ENCODE measurements at places on chromosomes 7 and 10.
A peak's percentile ranks its signal among the peaks of the same experiment; 100 is the strongest.

DNA sequence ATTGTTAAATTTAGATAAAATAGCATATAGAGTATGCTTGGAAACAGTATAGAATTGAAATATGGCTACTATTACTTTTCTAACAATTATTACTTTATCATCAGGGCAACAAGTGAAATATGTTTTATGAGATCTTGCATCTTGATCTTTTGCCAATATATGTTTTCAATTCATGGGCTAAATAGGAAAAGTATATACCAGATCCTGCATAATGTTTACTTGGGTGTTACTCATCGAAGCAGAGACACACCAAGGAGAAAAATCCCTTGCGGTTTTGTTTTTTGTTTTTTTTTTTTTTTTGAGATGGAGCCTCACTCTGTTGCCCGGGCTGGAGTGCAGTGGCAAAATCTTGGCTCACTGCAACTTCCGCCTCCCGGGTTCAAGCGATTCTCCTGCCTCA, 541.4 kb downstream of the SUGCT start:
- no peaks in the 10 kb centered on the region for H3K4me1 ChIP-seq
- H3K4me3 ChIP-seq: no peak overlapping the region
- no peak overlapping the region for H3K27ac ChIP-seq
- no peaks in the 10 kb centered on the region for H3K36me3 ChIP-seq
- no peaks in the 10 kb centered on the region for H3K27me3 ChIP-seq
- DNase-seq: no peak

DNA sequence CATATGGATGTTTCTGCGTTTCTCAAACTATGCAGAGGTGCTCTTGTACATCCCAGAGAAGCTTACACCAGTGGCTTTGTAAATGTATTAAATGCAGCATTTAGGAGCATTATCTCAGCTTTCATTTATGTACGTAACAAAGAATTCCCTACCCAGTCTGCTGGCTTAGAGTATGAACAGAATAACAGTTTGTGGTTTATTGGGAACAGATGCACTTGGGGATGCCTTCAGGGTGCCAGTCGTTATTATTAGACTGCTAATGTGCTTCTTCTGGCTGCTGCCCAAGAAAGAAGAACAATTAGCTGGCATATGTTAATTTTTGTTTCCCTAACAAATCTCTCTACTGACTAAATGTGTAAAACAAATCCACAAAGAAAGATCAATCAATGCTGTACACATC, 241.9 kb downstream of the FOXP2 start:
- no peaks in the 10 kb centered on the region for H3K27me3 ChIP-seq
- no peak for DNase-seq
- H3K36me3 ChIP-seq: no peaks in the 10 kb centered on the region
- H3K4me3 ChIP-seq: no peak overlapping the region
- H3K4me1 ChIP-seq: no peaks in the 10 kb centered on the region
- H3K27ac ChIP-seq: no peak overlapping the region

DNA sequence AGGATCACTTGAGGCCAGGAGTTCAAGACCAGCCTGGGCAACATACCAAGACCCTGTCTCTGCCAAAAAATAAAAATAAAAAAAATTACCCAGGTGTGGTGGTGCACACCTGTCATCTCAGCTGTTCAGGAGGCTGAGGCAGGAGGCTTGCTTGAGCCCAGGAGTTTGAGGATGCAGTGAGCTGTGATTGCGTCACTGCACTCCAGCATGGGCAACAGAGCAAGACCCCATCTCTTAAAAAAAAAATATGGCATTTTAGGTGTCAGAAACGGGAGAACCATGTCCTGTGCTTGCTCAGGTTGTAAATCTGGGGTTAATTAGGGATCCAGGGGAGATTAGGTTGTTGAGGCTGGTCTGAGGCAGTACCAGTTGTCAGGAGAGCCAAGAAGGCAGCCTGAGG, 64.9 kb downstream of the GTF2IRD1 start:
- DNase-seq: no peak
- H3K4me3 ChIP-seq: no peak overlapping the region
- no peak overlapping the region for H3K27ac ChIP-seq

GRCh38 chr10:118595064-118595420, 406 bp downstream of the PRLHR start:
- no peak overlapping the region for H3K27ac ChIP-seq
- no peak overlapping the region for H3K4me3 ChIP-seq
- DNase-seq: no peak
- H3K36me3 ChIP-seq: no peaks in the 10 kb centered on the region
- H3K4me1 ChIP-seq: no peaks in the 10 kb centered on the region
- peaks cover 75% of the 10 kb centered on the region for H3K27me3 ChIP-seq

GRCh38 chr10:60140651-60141632, 234.6 kb upstream of the CCDC6 start:
- H3K36me3 ChIP-seq: no peaks in the 10 kb centered on the region
- H3K4me1 ChIP-seq: peaks cover 25% of the 10 kb centered on the region
- peak overlapping the region; percentile 7 for H3K27ac ChIP-seq
- H3K27me3 ChIP-seq: no peaks in the 10 kb centered on the region

DNA sequence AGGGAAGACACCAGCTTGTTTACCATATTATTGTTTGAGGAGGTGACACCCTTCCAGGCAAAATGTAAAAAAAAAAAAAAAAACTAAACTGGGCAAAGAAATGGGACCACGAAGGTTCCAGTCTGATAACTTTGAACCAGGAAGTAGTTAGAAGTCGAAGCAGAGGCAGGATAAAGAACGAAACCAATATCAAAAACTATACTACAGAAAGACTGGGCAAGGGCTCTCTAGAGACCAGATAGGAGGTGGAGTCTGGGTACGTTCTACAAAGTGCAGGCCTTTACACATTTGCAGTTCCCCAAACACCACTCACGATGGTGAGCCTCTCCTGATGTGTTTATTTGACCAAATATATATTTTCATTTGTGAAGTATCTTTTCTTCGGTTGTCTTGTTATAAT, 125.7 kb upstream of the CDK1 start:
- H3K36me3 ChIP-seq: no peaks in the 10 kb centered on the region
- no peaks in the 10 kb centered on the region for H3K4me1 ChIP-seq
- H3K4me3 ChIP-seq: no peak overlapping the region
- no peak overlapping the region for H3K27ac ChIP-seq
- no peak for DNase-seq

DNA sequence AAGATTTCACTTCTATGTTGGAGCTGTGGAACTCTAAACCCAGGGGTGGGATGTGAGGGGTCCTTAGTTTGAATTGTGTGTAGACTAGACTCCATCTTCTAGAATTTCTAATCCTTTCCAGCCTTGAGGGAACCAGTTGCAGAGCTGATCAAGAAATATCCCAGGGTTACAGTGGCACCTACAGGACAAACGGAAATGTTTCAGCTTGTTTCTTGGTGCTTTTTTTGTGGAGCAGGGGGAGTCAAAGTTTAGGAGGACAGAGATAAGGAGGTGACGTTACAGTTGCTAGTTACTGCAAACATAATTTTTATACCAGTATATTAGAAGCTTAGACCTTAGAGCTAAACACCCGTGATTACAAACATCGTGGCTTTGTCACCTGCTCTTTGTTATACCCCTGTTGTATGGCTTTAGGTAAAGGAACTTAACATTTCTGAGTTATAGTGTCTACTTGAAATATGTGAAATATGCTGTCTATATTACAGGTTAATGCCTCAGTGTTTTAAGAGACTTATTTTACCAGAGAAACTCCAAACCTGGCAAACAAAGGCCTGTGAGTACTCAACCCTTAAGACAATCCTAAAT, 84.5 kb upstream of the DYNC1I1 start:
- no peak overlapping the region for H3K27ac ChIP-seq
- H3K4me3 ChIP-seq: no peak overlapping the region
- DNase-seq: no peak
- peaks cover 1% of the 10 kb centered on the region for H3K27me3 ChIP-seq
- H3K36me3 ChIP-seq: no peaks in the 10 kb centered on the region
- no peaks in the 10 kb centered on the region for H3K4me1 ChIP-seq

DNA sequence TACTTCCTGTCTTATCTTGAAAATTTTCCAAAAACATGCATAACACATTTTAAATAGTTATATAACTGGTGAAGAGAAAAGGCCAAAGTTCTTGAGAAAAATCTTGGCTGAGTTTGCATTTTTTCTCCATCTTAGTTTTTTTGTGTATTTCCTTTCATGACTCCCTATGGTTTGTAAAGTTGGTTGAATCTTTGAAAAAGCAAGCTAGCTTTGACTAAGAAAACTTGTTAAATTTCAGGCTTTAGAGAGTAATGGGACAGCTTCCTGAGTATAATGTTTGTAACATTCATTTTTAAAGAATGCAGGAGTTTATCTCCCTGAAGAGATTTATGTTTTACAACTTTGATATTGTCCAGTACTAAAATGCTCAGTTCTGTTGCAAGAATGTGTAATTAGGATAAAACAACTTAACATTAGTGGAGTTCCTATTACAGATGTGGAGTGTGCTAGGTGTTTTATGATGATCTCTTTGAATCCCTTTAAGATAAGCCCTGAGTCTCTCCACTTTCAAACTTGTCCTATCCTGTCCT, 11.1 kb upstream of the HERPUD2 start:
- H3K4me1 ChIP-seq: peaks cover 6% of the 10 kb centered on the region
- H3K36me3 ChIP-seq: no peaks in the 10 kb centered on the region
- no peak overlapping the region for H3K27ac ChIP-seq
- no peak overlapping the region for H3K4me3 ChIP-seq
- no peaks in the 10 kb centered on the region for H3K27me3 ChIP-seq

DNA sequence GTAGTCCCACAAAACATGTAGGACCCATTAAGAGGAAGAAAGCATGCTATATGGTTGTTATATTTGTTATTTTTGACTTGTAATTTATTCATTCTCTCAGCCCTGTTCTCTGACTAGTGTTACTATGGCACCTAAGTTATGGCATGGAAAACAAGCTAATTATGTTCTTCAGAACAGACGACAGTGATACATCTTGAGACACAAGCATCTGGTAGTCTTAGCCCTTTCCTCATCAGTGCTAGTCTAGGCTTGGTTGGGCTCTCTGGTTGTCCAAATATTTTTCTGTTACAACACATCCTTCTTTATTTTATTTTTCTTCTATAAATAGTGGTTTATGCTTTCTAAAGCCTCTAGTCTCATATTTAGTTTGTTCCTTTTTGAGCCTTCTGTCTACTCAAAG, 308.3 kb upstream of the KAT6B start:
- no peak overlapping the region for H3K27ac ChIP-seq
- no peak for DNase-seq
- no peaks in the 10 kb centered on the region for H3K36me3 ChIP-seq
- H3K4me3 ChIP-seq: no peak overlapping the region
- H3K4me1 ChIP-seq: no peaks in the 10 kb centered on the region
- no peaks in the 10 kb centered on the region for H3K27me3 ChIP-seq

GRCh38 chr7:129240119-129240820, 15.4 kb downstream of the AHCYL2 start:
- H3K27me3 ChIP-seq: no peaks in the 10 kb centered on the region
- DNase-seq: no peak
- H3K4me1 ChIP-seq: no peaks in the 10 kb centered on the region
- no peak overlapping the region for H3K27ac ChIP-seq
- no peak overlapping the region for H3K4me3 ChIP-seq
- H3K36me3 ChIP-seq: no peaks in the 10 kb centered on the region
